ENCODE measurements at places on chromosomes 2 and 18. TPM values are rescaled to one million over a fixed set of nuclear protein-coding genes. Genes with fewer than 3 reads are reported as not detected.

ERBB4 gene
- 11.2 TPM for polyA plus RNA-seq

GALNT3 gene
- 0.84 TPM for polyA plus RNA-seq

RESP18 gene
- not detected for polyA plus RNA-seq

- no peak for DNase-seq
Measured at GRCh38 chr2:101328474-101329007, 20.0 kb upstream of the RNF149 start.

- no peak for DNase-seq
Measured at GRCh38 chr2:28406276-28407096, 13.8 kb downstream of the FOSL2 start.

DNA sequence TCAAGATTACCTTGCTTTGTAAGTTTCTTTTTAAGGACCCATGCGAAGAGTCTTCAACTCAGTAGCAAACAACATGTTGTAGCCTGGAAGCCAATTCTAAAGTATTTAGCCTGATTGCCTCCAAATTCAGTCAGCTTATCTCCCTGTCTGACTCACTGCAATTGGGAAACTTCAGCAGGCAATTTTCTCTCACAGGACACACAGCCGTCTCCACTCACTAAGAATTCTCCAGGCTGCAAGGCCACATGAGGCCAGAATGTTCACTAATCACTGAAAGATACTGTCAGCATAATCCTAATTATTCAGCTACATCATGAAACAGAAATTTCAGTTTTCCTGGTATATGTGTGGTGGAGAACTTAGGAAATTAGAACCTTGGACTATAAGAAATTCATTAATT is 78.1 kb upstream of the PDE1A start:
- DNase-seq: no peak

GRCh38 chr2:30655211-30655610 is 152.0 kb downstream of the CAPN13 start:
- no peak for DNase-seq

DNA sequence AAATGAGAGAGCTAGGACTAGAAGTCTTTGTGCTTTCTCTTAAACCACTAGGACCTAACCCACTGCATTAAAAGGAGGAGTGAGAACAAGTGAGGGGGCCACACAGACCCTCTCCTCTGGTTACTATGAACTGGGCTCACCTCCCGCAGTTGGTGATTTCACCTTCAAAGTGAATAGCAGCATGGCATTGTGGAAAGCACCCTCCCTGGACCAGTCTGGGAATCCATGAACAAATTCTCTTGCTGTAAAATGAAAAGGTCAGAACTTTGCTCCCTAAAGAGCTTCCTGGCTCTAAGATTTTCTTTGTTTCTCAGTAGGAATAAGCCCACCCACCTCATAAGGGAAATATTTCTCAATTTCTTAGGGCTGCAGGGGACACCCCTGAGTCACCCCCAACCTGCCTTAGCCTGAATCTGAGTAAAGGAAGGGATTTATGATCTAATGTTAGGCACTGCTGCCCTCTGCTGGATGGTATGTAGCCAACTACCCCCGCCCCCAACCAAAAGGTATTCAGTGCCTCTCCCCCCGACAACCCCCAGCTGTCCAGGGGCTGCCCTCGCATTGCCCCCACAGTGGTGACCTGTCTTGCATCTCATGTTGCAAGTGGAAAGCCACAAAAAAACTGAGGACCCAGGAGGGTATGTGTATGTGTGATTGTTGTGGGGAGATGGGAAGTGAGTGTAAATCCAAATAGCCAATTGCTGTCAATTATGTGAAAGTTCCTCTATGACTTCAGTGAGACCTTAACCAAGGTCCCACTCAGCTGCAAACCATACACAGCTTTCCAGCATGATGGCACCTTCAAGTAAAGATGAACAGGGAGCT is 230.9 kb upstream of the SLC14A2 start:
- DNase-seq: peak; percentile 77

DNA sequence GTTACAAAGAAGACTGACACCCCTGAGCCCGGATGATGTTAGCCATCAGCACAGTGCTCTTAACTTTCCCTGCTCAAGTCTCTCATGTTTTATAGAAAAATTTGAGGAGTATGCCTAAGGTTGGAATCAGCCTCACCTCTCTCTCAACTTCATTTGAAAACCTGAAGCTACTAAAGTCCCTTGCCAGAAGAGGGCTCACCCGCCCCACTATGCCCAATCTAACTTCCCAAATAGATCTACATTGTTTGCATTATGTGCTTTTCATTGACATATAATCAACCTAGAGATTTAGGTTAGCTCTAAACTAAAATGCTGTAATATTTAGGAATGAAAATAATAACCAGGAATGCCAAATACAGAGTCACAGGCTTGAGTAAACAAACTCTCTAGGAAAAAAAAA is 305.4 kb downstream of the NCKAP5 start:
- DNase-seq: no peak

DNA sequence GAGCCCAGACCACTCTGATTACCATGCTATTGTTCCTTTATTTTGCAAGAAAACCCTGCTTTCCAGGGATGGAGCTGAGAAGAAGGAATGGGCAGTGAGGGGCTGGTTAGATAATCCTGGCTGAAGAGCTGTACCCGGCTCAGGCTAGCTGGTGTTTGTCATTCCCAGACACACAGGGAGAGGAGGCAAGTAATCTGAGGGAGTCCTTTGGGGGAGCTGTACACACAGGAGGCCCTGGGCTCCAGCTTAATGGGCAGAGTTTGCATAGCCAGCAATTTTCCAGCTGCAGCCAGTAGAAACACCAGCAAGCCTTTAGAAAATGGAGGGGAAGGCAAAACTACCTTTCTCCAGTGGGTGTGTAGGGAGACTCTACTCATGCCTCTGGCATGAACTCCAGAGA is 259.3 kb downstream of the SOX11 start:
- no peak for DNase-seq

GRCh38 chr2:85725451-85725850 is 28.3 kb upstream of the ATOH8 start:
- no peak for DNase-seq

GRCh38 chr2:208529796-208530195 is 123.2 kb downstream of the PTH2R start:
- DNase-seq: no peak

- no peak for DNase-seq
Measured at GRCh38 chr2:104163611-104164130, 690.2 kb upstream of the POU3F3 start.

- no peak for DNase-seq
Measured at GRCh38 chr2:159381574-159381973, 95.1 kb upstream of the WDSUB1 start.

GRCh38 chr2:128249555-128249954 is 69.1 kb downstream of the HS6ST1 start:
- DNase-seq: no peak

DNA sequence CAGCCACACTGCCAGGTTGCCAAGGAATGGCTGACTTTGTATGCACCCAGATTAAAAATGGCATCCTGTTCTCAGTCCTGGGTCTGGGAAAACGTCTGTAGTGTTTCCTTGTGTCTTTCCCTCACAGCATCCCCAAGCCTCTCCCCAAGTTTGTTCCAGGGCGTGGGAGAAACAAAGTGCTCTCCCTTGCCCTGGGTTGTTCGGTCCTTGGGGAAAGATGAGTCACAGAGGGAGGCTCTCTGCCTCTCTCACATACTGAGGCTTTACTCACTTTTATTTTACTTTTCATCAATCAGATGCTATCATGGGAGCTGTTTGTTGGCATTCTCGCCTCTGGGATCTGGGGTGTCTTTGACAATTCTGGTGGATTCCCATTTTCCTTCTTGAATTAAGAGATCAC is 492.3 kb downstream of the XIRP2 start:
- DNase-seq: no peak
